ENCODE measurements at places on chromosomes 6 and 20.

GRCh38 chr6:9064156-9064555 is 628.8 kb upstream of the SLC35B3 start:
- no peak for DNase-seq

DNA sequence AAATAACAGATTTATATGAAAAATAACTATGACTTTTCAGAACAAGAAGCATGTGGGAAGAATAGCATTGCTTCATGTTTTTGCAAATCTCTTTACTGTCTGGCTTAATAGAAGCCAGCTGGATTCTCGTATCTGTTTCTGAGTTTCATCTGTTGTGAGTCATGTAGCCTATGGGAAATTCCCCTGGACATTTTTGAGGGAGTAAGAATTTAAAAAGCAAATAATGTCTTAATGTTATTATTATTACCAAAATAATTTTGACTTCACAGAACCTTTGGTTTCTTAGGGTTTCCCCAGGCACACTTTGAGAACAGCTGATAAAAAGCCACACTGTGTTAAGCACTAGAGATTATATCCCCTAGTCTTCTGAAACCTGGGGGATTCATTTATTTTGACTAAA is 75.8 kb downstream of the SYCP2L start:
- DNase-seq, result no peak

GRCh38 chr6:164749221-164750064 is 560.0 kb downstream of the C6orf118 start:
- no peak for DNase-seq

DNA sequence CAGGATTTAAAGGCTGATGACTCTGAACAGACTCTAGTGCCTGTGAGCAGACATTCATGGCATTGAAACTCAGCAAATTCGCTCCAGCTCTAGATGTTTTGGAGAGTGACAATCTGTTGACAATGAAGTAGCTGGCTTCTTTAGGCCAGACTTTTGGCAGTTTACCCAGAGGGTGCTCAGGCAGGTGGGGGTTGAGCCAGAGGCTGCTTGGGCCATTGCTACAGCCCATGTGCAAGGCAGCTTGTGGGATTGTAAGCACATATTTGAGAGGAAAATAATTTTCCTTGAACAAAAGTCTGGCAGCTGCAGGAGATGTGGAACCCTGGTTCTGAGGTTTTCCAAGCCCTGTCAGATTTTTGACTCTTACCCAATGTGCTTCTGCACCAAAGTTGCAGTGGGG is 311.6 kb downstream of the CDC5L start:
- DNase-seq, result no peak

DNA sequence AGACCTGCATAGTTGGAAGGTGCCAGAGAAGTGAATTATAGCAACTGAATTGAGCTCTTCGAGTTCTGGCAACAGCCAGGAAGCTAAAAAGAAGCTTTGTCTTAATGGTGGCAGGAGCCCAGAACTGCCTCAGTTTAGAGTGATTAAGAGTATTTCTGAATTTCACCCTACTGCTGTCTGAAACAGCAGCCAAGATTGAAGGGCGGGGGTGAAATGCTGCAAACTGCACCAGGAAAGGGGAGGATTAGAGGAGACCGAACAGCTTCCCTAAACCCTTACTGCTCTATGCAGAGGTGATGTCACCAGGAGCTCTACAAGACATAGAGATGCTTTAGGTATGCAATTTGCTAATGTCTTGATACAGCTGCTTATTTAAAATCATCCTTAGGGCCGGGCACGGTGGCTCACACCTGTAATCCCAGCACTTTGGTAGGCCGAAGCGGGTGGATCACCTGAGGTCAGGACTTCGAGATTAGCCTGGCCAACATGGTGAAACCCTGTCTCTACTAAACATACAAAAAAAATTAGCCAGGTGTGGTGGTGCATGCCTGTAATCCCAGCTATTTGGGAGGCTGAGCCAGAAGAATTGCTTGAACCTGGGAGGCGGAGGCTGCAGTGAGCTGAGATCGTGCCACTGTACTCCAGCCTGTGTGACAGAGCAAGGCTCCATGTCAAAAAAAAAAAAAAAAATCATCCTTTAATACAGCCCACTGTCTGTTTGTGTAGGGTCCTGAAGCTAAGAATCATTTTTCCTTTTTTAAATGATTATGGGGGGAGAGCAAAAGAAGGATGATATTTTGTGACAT is 91.7 kb upstream of the IYD start:
- no peak for DNase-seq

DNA sequence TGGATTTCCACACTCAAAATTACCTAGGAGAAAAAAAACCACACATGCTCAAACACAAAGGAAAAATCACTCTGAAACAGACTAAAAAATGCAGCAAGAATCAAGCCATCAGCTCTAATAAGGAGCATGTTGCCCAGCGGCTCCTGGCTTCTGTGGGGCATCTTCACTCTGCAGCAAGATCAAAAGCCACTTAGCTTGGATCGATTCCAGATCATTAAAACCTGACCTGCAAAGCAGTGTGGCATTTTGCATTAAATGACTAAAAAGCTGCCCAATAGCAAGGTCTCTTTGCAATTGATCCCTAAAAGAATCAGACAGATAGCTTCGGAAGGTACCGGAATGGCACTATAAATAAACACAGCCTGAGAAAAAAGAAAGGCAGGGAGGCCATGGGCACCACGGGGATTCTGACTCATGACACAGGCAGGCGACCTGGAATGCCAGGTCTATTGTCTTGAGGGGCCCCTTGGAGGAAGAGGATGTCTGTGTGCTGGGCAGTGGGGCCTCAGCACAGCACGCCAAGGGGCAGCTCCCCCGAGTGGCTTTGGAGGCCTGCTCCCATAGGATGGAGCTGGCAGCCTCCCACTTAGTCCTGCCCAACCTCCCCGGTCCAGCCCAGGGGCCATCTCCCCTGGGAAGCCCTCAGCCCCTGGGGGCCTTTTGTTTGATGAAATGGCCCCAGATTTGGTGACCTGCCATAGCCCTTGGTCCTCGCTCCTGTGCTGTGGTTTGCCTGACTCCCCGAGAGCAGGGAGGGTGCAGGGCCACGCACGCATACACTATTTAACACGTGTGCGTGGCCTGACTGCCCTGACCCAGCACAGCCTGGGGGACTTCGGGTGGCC is 7.6 kb downstream of the LEMD2 start:
- DNase-seq, result no peak

DNA sequence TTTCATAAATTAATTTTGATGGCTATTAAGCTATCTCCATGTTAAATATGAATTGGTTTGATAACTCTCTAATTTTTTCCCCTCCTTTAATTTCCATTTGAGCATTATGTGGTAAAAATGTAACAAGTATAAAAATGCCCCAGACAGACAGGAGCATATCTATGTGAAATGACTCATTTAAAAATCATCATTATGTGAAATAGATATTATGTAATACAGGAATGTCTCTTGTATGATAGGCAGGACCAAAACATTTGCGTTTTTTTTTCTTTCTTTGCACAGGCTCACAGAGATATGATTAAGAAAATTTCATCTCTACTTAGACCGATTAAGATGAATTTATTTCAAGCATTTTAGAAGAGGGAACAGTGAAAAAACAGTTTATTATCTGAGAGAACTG is 95.8 kb downstream of the AKAP7 start:
- DNase-seq, result no peak

GRCh38 chr20:24381886-24382285 is 87.5 kb upstream of the SYNDIG1 start:
- DNase-seq, result no peak

- no peak for DNase-seq
Observed at GRCh38 chr20:33007376-33008335, at the start of gene BPIFB2. BPIFB2 (plus strand) TSS chr20:33007704; CDS start chr20:33008575, 871 bp downstream.

- no peak for DNase-seq
Observed at GRCh38 chr6:111207141-111207858, 120.0 kb downstream of the SLC16A10 start.

GRCh38 chr6:152508477-152508876 is 128.7 kb downstream of the SYNE1 start:
- DNase-seq, result no peak

DNA sequence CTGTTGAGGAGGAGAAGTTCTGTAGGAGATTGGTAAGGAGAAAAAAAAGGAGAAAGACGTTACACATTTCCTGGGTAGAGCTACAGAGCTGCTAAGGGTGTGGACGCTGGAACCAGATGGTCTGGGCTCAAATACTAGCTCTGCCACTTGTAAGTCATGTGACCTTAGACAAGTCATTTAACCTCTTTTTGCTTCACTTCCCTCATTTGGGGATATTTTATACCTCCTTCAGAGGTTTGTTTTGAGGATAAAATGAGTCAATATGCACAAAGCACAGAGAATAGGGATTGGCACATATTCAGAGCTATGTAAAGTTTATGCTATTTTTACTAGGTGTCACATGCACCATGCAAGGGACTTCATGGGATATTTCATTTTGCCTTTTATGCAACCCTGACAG is 708.8 kb downstream of the DHX35 start:
- no peak for DNase-seq

DNA sequence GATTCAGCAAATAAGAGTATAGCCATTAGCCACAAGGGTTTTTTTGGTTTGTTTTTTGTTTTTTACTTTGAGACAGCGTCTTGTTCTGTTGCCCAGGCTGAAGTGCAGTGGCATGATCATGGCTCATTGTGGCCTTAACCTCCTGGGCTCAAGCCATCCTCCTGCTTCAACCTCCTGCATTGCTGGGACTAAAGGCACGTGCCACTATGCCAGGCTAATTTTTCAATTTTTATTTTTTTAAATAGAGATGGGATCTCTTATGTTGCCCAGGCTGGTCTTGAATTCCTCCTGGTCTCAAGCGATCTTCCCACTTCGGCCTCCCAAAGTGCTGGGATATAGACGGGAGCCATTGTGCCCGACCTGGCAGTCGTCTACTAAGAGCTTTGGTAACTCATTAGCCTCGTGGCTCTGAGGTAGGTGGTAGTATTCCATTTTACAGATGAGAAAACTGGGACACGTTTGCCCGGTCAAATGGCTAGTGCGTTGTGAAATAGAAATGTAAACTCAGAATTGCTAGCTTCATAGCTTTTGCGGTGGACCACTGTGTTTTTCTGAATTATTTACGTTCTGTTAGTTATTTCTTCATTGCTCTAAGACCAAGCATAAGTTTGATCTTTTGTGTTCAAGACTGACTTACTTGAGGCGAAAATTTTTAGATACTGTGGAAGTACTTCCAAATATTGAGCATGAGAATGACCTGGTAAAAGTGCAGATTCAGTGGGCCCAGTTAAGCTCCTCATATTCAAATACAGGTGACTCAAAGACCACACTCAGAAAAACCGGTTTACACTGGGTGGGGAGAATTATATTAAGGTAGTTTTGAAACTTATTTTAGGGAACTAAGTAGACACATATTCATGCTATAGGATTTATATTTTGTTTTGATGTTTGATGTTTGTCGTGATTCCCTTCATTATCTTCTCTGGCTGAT is 2.1 kb downstream of the PANK2 start:
- no peak for DNase-seq

DNA sequence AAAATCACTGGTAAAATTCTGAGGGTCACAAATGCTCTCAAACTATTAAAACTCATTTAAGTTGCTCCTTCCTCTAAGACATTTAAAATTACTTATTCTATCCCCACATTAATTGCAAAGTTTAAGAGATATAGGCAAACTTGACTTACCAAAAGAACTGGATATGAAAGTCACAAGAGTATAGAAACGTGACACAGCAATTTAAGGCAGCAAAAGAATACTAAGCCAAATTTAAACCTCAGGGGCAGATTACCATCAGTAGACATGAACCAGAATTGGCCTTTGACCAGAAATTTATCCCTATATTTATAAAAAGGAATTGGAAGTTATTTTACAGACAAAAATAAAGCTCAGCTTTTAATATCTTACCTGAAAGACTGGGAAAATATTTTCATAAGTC is 56.0 kb downstream of the MAP3K7 start:
- DNase-seq, result no peak

GRCh38 chr6:170023620-170024521 is 267.0 kb downstream of the DLL1 start:
- DNase-seq, result no peak

DNA sequence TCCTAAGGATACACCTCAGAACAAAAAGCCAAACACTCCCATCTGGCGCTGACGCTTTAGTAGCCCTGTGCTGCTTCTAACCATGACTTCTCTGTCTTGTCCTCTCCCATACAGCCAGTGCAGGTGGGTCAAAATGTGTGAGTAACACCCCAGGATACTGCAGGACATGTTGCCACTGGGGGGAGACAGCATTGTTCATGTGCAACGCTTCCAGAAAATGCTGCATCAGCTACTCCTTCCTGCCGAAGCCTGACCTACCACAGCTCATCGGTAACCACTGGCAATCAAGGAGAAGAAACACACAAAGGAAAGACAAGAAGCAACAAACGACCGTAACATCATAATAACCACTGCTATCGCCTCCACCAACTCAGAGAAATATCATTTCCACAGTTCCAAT is 1.4 kb downstream of the DEFB132 start:
- peak; percentile 23 for DNase-seq

DNA sequence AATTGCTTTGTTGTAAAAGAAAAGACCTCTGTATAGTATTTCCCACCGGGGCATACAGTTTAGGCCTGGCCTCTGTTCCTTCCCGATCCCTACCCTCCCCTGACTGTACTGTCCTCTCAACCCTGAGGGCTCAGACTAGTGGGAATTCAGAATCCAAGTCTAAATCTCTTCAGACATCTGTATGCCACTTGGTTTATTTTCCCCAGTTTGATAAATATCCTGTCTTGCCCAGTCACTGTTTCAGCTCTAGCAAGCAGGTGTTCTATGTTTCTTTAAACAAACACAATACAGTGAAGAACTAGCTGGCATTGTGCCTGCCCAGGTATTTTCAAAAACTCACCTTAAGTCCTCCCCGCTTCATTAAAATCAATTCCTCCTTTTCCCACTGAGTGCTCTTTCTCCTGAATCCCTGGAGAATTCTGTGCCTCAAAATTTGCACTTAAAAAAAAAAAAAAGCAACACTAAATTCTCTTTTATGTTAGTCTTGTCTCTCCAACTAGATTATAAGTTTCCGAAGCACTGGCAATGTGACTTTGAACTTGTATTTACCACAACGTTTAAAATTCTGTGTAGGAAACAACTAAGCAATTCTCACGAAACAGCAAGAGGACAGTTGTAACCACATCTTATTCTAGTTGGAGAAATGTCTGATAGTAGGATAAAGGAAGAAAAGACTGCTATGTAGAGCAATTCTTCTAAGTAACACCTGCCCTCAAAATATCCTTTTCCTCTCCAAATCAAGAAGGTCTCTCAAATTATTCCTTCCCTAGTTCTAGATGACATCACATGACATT is 112.0 kb upstream of the CARMIL1 start:
- DNase-seq, result no peak

DNA sequence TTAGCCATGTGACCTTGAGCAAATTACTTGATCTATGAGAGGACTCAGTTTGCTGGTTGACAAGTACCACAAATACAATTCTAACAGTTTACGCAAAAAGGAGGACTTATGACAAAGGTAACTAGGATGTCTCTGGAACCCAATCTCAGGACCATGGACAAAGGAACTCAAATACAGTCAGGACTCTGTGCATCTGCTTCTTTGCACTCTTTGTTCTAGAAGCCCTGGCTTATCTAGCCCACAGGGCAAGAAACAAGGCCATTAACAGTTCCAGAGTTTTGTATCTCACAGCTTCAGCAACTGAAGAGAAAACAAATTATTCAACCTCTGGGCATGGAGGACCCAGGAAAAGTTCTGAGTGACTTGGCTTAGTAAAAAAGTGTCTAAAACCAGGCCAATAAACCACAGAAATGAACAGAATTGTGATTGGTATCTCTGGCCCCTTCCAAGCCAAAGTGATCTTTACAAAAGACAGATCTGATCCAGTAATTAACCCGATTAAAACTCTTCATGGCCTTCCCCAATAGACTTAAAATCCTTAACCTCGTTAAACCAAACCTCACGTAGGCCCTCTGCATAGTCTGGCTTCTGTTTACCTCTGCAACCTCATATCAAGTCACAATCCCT is 5.9 kb downstream of the WASF1 start:
- DNase-seq, result no peak

Data from activated CD4-positive, alpha-beta T cell treated with anti-CD3 and anti-CD28 coated beads, Interleukin-10, Interleukin-2, amounts not matched to agents 100 ng/mL and 50 ng/mL, durations not matched to agents 16 hours and 8 hours (primary cell).